ENCODE measurements at places on chromosomes 2 and 18.
A peak's percentile ranks its signal among the peaks of the same experiment; 100 is the strongest.

- DNase-seq = no peak
Measured at GRCh38 chr2:228681426-228681825, 499.9 kb upstream of the SPHKAP start.

DNA sequence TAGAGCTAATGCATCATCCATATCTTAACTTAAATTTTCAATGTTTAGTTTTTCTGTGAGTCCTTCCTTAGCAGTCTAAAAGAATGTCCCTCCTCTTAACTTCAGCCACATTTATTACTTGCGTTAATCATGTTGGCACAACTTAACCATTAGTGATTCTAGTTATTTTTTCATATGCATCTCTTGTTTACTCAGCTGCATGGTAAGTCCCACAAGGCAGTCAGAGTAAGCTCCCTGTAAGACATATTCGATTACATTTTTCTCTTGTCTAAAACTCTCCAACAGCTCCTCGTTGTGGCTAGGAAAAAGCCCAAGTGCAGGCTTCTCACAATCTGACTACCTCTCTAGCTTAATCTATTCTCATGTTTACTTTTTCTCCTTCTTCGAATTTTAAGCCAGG is 2045.3 kb upstream of the PIK3C3 start:
- DNase-seq = no peak

DNA sequence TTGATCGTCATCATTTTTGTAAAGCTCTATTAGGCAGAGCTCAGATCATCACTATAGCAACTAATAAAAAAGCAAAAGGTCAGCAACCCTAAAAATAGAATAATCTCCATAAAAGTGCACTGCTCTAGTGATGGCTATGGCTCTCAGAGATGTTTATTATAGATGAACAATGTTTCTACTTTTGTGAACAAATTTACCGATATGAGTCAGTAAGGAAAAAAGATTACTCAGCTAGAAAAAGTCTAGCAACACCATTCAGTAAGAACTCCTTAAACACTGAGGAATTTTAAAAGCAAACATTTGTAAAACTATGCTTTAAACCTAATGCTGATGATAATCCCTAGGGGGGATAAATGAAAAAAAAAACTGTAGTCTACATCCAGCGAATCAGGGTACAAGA is 69.6 kb downstream of the ACVR1C start:
- no peak for DNase-seq

GRCh38 chr2:105338020-105338385 is 663 bp downstream of the C2orf49 start:
- DNase-seq = no peak

- no peak for DNase-seq
Measured at GRCh38 chr2:124888431-124888830, 863.3 kb downstream of the CNTNAP5 start.

- DNase-seq = no peak
Measured at GRCh38 chr2:209876211-209876610, 104.6 kb downstream of the UNC80 start.

GRCh38 chr2:162123806-162124758 is 28.0 kb downstream of the GCG start:
- no peak for DNase-seq

DNA sequence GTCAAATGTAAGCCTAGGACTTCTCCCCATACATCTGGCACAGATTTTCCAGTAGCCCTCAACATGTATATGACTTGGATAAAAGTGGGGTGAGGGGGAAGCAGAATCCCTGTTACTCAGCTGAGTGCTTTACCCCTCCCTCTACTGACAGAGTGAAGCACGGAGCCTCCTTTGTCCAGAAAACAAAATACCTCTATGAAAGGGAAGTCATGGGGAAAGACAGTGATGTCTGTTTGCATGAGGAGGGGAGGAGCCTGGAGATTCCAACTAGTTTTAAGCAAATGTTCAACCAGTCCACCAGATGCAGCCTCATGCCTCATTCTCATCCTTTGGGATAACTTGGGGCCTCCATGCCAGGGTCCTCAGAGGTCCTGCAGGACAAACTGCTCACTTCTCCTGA is 203.9 kb downstream of the SMAD2 start:
- no peak for DNase-seq

DNA sequence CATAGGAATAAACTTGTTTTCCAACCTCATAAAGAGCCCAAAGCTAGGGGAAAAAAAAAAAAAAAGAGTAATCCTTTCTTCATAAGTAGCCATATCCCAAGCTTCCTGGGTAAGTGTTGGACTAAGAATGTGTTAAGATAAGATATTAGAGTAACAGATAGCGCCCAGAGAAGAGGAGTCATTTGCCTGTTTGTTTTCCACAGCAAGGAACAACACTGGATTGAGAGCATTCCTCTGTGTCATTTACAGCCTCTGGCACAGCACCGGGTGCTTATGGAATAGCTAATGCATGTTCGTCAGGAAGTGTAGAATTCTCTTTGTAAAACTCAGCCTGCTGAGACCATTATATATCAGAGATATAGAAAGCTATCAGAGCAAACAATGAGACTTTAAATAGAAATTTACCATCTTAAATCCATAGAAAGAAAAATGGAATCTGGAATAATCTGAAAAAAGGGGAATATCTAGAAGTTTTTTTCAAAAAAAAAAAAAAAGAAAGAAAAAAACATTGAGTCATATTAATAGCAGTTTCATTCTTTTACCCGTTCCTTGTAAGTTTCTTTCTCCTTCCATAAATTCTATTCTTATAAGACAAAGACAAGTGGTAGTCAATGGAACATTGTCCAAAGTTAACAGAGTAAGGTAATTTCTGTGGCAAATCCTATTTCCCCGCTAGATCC is 37.6 kb downstream of the LRP2 start:
- DNase-seq = no peak

GRCh38 chr2:231015478-231015877 is 19.6 kb downstream of the SPATA3 start:
- DNase-seq = no peak

DNA sequence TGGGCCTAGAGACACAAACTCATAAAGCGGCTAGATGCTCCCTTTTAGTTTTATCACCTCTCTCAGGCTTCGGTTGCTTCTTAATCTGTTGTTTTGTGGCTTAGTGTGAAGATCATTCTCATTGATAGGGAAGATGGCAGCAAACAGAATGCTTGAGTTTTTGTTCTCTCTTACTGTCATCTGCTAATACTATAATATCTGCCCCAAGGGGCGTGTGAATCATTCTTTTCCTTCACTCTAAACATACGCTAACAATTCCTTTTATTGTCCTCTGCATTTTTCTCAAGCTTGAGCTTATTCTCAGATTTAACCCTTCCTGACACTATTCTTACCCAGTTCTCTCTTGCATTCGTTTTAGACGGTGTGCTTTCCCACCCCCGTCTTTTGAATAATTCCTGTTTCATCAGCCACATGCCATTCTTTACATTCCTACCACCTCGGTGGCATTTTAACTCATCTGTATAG is 323.9 kb upstream of the NRP2 start:
- DNase-seq = no peak

- DNase-seq = no peak
Measured at GRCh38 chr2:150570712-150571111, 83.2 kb upstream of the RND3 start.

GRCh38 chr2:121880283-121880682 is 124.8 kb downstream of the TSN start:
- no peak for DNase-seq

DNA sequence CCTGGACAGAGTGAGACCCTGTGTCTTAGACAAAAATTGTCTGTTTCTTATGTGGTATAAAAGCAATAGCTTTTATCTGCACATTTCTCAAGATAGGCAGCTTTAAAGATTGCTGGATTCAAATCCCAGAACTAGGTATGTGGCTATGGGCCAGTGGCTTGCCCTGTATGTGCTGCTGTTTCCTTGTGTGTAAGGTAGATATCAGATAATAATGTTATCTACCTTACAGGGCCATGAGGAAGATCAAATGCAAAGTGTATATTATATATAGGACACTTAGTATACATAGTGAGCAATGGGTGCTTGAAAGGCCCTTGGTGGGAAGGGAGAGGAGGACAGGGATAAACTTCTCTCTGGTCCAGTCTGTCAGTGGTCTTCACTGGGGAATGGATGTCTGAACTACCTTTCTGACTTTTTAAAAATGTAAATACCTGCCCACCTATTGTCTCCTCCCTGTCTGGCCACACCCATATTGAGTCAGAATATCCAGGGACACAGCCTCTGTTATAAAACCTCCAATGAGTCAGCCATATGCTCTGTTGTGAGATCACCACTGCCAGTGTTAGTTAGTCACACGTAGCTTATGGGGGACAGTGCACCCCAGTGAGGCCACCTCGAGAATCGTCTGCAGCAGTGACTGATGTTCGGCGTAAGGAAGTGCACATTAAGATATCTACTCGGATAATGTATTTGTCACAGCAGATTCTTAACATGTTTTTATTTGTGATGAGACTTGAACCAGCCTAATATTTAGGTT is 383.4 kb downstream of the PTPRM start:
- DNase-seq = no peak

GRCh38 chr2:42493468-42494354 is at the start of gene KCNG3:
KCNG3 (minus strand) TSS chr2:42493982; CDS start chr2:42493501, 481 bp downstream.
- no peak for DNase-seq

DNA sequence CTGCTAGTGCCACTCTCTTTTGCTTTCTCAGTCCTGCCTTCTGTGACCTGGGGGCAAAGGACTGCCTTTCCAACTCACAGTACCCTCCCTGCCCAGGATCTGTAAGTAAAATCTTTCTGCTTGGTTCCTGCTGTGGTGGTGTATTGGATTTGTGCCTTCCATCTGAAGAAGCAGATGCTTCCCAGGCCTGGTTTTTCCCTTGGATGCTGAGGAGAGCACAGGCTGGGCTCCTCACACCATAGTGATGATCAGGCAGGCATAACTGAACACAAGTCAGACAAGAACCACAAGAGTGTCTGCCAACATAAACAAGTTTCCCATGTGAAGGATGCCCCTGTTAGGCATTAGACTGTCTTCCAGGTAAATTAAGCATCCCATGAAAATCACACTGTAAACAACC is 121.3 kb upstream of the NRXN1 start:
- no peak for DNase-seq

DNA sequence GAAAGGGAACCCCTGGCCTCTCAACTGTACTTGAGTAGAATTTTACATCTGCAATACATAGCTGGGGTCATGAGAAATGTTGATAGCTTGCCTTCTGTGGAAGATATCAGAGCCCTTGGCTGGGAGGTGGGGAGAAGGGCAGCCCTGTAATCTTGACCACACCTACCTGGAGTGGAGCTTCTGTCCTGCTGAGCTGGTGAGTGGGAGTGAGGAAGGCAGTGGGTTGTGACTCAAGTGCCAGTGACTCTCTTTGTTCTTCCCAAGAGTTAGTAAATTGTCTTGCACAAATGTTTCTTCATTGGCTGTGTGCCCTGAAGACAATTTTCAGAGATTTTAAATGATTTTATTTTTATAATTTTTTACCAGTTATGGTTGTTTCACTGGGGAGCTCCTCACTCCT is 277.3 kb downstream of the MBD5 start:
- DNase-seq = no peak

- peak; percentile 11 for DNase-seq
Measured at GRCh38 chr18:36187193-36187825, at the start of gene MOCOS. MOCOS (plus strand) TSS chr18:36187497; CDS start chr18:36187540, 43 bp downstream.

- DNase-seq = no peak
Measured at GRCh38 chr18:23927821-23928746, 86.5 kb upstream of the TTC39C start.

- no peak for DNase-seq
Measured at GRCh38 chr18:29853126-29853525, 1189.4 kb downstream of the DSC3 start.

GRCh38 chr2:239397931-239398471 is 2.8 kb downstream of the HDAC4 start:
- no peak for DNase-seq

- DNase-seq = peak; percentile 58
Measured at GRCh38 chr2:105454801-105455485, 56.1 kb upstream of the FHL2 start.

GRCh38 chr2:95728878-95729596 is 137.2 kb downstream of the TRIM43 start:
- no peak for DNase-seq

DNA sequence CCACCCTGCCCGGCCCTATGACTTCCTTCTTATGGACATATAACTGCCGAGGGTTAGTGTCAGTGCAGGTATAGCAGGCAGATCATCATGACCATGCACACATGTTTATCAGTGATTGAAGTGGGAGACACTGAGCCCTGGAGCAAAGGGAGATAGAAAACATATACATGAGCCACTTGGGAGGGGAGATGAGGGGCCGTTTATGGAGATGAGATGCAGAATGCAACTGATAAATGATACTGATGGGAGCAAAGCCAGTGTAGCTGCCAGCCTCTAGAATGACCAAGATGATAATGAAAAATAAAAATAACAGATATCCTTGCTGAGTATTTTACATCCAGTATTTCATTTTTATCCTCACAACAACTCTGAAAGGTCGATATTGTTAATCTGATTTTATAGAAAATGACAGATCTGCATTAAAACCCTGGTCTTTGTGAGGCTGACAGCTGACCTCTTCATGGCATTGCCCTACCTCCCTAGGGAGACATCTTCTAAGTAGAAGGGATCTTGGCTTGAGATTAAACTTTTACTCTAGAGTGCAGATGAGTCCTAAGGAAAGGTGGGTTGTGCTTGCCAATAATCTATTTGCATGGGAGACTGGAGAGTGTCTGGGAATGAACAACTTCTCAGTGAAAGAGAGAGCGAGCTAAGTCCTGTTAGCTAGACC is 178.4 kb upstream of the LHCGR start:
- no peak for DNase-seq

DNA sequence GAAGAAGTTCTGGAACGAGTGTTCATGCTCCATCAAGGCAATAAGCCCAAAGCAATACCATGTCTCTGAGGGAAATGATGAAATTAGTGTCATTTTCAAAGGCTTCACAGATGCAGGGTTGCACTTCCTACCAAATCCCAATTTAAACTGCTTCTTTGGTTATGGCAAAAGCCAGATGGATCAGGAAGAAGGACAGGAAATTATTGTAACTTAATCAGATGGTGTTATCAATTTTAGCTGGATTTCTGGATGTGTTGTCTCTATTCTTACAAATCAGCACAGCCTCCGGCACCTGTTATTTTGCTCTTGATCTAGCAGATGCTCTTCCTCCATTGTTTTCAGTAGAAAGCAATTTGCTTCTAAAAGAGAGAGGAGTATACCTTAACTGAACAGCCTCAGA is 693.4 kb downstream of the SOCS6 start:
- DNase-seq = no peak

- DNase-seq = no peak
Measured at GRCh38 chr18:56319953-56320352, 318.4 kb downstream of the TXNL1 start.

DNA sequence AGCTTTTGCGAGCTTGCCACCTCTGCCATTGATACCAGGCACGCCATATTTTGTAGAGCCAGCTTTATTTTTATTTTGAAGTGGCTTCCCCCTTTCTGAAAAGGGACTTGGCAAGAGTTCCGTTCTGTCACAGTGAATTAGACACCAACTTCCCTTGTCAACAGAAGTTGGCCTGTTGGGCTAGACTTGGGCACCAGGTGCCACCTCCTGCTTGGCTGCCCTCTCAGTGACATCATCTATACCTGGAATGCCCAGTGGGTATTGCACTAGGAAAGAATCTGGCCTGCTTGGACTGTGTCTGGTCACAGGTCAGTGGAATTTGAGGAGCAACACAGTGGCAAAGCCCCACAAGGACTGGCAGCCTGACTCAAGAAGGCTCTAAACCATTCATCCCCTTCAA is 101.0 kb downstream of the BCL2L11 start:
- no peak for DNase-seq
